Activated CD8-positive, alpha-beta memory T cell treated with anti-CD3 and anti-CD28 coated beads for 1 hour (primary cell): ENCODE measurements at places on chromosomes 5 and 9.

- DNase-seq, result no peak
Observed at GRCh38 chr5:177493795-177494345, 3.5 kb downstream of the PDLIM7 start.

DNA sequence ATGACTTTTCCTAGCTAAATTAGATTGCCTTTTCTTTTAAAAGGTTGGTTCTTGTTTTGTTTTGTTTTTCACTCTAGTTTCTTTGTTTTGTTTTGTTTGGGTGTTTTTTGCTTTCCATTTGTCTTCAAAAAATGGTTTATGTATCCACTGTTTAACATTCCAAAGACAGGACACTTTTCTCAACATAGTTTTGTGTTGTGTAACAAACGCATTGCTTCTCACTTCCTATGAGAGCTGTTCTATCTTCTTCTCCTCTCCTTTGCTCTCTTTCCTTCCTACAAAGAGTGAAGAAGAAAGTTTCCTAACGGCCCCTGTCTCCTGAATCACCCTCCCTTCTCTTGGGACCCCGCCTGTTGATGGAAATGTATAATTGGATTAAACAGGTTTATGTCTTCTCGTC, 539.7 kb downstream of the ACTL7B start:
- no peak for DNase-seq

DNA sequence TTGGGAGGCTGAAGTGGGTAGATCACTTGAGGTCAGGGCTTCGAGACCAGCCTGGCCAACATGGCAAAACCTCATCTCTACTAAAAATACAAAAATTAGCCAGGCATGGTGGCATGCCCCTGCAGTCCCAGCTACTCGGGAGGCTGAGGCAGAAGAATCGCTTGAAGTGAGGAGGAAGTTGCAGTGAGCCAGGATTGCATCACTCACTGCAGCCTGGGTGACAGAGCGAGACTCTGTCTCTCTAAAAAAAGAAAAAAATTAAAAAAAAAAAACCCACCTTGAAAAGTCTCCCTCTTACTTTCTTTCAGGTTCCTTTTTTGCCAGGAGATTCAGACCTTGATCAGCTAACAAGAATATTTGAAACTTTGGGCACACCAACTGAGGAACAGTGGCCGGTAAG, 34.2 kb downstream of the CDK7 start:
- DNase-seq, result no peak

GRCh38 chr5:5419291-5420210, 2.9 kb upstream of the ICE1 start:
- no peak for DNase-seq

GRCh38 chr9:106862821-106863720, at the start of gene ZNF462:
Gene ZNF462 (plus strand): TSS chr9:106863166. CDS start chr9:106923384, 60,218 bp downstream.
- no peak for DNase-seq

- DNase-seq, result no peak
Observed at GRCh38 chr5:102682101-102682647, 72.9 kb upstream of the PAM start.

DNA sequence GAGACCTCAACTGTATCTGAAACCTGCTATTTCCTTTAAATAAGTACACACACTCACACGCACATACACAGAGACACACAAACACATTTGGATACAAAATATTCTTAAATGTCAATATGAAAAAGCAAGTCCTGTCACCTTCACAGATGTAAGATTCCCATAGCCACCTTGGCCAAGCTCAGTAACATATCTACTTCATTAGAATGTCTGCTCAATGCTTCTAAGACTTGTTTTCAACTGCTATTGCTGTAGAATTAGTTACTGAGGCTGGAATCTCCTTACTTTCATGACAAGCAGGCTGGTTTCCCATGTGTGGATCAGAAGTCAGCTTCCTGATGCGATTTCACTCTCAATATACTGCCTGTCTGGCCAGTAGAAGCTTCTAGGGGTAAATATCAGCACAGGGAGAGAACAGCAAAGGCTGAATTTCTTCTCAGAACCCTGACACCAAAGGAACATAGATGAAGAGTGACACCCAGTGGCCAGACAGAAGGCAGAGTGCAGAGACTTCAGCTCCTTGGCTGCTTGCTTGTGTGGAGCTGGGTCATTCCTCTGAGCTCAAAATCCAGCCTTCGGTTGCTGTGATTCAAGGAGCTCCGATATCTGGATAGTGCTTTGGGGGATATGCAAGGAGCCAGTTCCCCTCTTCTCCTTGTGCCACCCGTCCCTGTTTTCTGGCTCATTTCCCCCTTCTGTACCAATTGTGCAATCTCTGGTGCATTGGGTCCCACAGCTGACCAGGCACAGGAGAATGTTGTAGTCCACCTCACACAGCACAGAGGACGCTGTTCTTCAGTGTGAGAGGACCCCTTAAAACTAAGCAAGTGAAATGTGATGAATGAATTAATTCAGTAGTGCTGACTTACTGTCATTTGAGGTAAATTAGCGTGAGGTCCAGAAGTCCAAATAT, 26.6 kb upstream of the ABLIM3 start:
- no peak for DNase-seq

DNA sequence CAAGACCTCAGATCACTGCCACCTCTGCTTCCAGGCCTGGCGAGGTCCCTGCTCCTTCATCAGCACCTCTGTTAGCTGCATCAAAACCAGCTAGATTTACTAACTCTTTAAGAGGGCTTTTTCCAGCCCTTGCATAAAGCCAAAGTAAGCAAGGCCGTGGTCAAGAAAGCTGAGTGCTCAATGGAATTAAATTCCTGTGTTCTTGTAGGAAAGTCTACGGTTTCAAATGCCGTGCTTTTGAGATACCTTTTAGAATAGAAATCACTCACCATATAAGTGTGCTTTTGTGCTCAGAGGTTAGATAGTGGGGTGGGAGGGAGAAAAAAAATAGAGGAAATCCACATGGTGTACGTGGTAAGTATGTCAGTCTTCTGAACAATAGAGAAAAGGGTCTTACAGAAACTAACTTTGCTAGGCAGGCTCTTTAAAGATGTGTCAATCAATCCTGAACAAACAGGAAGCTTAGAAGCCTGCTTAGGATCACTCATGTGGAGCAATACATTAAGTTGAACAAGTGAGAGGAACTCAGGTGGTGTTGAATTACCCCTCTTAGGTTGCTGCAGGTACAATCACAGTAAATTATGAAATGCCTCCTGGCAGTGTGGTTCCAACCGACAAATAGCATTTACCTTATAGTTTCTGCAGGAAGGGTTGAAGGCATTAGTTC, 79.7 kb downstream of the SEMA6A start:
- DNase-seq, result no peak

- no peak for DNase-seq
Observed at GRCh38 chr9:77943057-77943456, 88.6 kb downstream of the GNAQ start.

DNA sequence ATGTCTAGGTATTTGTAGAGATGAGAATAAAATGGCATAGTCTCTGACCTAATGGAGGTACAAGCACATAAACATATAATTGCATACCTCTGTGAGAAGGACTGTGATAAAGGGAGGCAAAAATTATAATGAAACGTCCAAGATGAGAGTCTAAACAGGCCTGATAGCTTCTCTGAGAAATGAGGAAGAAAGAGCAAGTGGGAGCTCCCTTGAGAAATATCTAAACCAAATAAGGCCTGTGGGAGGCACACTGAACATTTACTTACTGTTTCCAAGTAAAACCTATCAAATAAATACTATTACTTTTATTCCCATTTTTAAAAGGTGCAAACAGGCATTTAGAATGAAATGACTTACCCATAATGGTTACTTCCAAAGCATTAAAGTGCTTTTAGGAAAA, 125.6 kb upstream of the PAPPA start:
- DNase-seq, result no peak

GRCh38 chr9:14445946-14446345, 132.0 kb upstream of the NFIB start:
- DNase-seq, result no peak

DNA sequence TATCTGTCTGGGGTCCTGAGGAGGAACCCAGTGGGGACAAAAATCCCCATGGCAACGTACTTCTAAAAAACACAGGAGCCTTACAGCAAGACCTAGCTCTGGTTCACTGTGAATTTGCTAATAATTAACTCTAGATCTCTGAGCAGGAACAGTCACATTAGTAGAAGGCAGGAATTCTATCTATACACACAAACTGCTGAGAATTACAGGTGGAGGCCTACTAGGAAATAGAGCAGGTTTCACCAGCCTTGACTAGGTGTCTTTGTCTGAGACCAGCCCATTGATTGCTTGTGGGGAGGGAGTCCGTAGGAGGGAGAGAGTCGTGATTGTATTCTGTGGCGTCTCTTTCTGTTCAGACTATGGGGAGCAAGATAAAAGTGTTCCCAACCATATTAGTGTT, 44.8 kb downstream of the PRLR start:
- DNase-seq, result no peak

DNA sequence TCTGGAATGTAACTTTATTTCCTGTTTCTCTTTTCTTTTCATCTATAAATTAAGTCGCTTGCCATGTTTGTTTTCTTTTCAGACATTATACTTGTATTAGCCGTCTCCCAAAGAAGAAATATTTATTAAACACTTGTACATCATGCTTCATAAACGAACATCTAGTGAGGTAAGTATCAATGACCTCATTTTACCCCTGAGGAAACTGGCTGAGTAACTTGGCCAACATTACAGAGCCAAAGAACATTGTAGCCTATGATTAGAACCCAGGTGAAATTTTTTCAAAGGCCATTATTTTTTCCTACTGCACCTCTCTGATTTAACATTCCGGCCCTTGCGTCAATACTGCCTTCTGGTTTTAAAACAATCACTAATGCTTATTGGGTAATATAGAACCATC, 4.2 kb downstream of the FREM1 start:
- no peak for DNase-seq

- no peak for DNase-seq
Observed at GRCh38 chr5:152994033-152994680, 496.3 kb upstream of the GRIA1 start.

GRCh38 chr5:144198386-144198785, 27.7 kb downstream of the KCTD16 start:
- DNase-seq, result no peak

DNA sequence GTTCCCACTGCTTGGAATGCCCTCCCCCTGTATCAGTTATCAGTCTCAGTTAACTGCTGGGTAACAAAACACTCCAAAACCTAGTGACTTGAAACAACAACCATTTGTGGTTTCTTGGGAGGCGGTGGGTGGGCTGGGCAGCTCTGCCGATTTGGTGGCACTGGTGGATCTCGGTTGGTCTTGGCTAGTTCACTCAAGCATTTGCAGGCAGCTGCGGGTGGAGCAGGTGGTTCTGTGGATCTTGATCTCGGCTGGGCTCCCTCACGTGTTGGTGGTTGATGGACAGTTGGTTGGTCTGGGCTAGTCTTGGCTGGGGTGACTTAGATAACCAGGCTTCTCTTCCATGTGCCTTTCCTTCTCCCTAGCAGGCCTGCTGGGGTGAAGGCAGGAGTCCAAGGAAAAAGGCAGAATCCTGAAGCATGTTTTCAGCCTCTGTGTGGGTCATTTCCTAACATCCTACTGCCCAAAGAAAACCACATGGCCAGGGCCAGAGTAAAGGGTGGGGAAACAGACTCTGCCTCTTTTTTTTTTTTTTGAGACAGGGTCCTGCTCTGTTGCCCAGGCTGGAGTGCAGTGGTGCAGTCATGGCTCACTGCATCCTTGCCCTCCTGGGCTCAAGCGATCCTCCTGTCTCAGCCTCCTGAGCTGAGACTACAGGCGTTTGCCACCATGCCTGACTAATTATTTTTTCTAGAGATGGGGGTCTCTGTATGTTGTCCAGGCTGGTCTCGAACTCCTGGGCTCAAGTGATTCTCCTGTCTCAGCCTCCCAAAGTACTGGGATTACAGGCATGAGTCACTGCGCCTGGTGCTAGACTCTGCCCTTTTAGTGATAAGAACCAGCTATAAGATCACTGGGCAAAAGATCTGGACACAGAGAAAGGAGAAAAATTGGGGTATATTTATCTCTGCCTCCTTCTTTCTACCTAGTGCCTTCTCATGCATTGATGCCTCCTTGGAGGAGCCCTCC, 183.7 kb downstream of the RGS3 start:
- DNase-seq, result no peak

GRCh38 chr5:32708949-32709348, 2.2 kb upstream of the NPR3 start:
- DNase-seq, result no peak

GRCh38 chr9:103041961-103042360, 46.8 kb downstream of the CYLC2 start:
- no peak for DNase-seq

- no peak for DNase-seq
Observed at GRCh38 chr9:112487799-112488340, 1.2 kb downstream of the KIAA1958 start.

DNA sequence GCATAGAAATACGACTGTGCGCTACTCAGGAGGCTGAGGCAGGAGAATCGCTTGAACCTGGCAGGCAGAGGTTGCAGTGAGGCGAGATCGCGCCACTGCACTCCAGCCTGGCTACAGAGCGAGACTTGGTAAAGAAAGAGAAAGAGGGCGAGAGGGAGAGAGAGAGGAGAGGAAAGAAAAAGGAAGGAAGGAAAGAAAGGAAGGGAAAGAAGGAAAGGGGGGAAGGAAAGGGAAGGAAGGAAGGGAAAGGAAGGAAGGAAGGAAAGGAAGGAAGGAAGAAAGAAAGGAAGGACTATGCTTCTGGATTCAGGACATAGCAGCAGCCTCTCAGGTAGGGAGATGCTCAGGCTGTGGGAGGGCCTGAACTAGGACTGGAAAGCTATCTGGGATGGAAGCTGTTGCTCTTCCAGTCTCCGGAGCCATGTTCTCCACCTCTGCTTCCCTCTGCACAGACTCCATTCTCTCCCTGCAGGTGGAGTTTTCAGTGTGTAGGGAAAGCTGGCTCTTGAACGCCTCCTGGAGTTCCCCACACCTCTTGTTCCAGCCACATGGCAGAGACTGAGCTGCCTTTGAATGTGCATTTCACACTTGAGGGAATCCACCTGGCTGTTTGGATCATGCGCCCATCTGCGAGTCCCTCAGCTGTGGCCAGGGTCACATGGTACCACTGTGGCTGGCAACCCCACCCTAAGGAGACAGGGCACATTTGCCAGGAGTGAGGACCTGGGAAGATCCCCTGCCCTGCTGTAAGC, 9.1 kb downstream of the SWI5 start:
- DNase-seq, result no peak

- DNase-seq, result no peak
Observed at GRCh38 chr5:65133477-65134110, 348.1 kb downstream of the ADAMTS6 start.

GRCh38 chr5:181217803-181218062, 5.3 kb upstream of the TRIM41 start:
- no peak for DNase-seq

GRCh38 chr9:80811656-80812055, 877.7 kb downstream of the TLE1 start:
- DNase-seq, result no peak
